ENCODE measurements at places on chromosomes 1 and 21.

DNA sequence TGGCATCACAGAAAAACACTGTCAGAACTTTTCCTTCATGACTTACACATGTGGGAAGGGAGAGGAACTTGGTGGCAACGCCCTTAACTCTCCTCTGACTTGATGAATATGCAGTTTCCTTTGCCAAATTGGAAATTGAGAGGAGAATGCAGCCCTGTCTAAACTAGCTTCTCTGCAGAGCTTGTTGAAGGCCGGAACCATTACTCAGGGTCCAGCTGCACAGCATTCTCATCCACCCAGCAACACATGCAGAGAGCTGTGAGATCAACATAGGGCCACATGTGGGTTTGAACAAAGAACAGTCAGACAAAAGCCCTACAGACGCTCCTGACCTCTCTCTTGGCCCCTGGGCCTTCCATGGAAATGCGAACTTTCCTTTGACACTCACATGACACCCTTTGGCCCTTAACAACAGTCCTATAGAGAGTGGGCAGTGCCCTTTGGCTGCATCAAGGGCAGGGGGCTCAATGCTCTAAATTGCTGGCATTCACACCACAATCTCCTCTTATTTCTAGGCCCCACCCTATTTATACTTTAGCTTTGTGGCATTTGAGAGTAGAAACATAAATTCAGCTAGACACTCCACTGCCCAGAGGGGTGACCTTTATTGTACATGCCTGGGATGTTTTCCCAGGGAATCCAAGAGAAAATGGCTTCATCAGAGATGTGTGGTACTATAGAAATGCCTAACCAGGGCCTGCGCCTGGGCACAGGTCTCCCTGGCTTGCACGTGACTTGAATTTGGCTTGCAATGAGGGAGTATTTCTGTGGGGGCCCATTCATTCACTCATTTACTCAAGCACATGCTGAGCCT lies 64.4 kb downstream of the CDC7 start:
- no peak for DNase-seq

GRCh38 chr1:56370513-56370912 lies 208.8 kb downstream of the PLPP3 start:
- DNase-seq = no peak

- DNase-seq = no peak
Measured at GRCh38 chr1:46172321-46172720, 2.6 kb upstream of the TSPAN1 start.

DNA sequence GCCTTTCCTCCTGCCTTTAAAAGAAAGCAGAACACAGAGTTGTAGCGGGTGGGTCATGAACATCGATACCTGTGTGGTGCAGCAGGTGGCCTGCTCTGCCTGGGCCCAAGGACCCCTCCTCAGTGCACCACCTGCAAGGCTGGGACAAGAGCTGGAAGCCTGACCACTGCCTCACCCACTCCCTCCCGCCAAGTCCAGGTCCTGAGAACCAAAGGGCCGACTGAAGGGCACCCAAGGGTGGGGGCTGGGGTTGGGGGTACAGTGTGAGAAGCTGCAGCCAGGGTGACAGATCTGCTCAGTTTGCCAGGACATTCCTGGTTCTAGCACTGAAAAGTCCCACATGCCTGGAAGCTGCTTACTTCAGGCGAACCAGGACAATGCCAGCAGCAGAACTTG lies 36.1 kb downstream of the NTPCR start:
- DNase-seq = no peak

DNA sequence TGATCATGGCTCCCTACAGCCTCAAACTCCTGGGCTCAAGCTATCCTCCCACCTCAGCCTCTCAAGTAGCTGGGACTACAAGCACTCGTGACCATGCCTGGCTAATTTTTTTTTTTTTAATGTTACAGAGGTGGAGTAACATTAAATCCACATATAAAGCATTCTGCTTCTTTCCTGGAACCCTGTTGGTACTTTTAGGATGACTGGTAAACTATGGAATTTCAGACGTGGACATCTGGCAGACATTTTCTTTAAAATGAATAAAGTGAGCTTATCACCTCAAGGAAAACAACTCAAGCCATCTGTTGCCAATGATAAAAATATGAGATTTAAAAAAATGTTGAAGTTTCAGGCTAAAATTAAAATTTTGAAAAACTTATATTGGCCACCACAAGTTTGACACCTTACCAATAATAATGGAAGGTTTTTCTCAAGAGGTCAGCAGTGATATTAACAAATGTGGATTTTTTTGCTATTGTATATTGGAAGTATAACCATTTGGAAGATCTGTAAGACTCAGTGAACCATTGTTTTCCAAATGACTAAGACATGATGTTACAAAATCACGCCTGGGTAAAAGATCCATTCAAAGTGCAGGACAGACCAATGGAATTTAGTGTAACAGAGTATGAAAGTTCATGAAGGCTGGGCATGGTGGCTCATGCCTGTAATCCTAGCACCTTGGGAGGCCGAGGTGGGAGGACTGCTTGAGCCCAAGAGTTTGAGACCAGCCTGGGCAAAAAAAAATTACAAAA lies 52.7 kb upstream of the EIF4G3 start:
- DNase-seq = no peak

DNA sequence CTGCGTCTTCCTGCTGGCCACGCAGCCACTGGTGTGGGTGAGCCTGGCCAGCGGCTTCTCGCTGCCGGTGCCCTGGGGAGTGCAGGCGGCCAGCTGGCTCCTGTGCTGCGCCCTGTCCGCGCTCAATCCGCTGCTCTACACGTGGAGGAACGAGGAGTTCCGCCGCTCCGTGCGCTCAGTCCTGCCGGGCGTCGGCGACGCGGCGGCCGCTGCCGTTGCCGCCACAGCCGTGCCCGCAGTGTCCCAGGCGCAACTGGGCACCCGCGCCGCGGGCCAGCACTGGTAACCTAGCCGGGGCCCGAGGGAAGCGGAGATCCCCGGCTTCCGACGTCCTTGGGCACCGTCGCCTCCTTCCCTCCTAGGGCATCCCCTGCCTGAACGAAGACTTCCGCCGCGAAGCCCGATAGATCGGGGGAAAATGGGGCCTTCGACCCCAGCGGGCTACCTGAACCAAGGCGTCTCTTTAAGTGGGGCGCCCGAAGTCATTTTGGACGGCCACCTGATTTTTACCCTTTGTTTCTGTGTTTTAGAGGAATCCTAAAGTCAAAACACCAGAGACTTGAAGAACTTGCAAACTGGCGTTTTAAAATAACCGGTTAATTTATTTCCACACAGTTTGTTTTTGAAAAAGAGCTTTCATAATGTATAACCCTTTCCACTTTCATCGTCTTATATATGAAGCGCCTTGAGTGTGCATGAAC lies 2.0 kb downstream of the GPR88 start:
- DNase-seq = no peak

DNA sequence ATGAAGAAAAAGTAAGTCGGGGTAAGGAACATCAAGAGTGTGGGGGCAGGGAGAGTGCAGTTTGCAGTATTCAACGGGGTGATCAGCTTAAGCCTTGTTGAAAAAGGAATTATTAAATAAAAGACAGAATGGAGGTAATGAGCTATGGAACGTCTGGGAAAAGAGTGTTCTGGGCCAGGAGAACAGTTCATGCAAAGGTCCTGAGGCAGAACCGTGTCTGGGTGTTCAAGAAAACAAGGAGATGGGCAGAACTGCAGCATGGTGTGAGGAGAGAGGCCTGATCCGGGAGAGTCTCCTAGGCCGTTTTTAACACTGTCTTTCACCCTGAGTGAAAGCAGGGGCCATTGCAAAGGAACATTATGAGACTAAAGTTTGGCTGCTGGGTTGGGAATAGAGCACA lies 20.2 kb downstream of the OVGP1 start:
- DNase-seq = no peak

DNA sequence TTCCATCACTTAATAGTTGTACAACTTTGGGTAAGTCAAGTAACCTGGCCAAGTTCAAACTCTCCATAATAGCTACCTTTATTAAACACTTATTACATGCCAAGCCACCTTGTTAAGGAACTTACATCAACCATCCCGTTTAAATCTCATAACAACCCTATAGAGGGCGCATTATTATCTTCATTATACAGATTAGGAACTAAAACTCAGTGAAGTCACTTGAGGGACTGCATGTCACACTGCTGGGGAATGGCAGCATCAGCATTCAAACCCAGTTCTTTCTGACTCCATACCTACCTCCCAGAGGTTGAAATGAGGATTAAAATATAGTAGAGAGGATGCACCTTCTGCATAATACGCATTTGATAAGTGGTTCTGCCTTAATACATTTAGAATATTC lies 47.1 kb upstream of the PLA2G2C start:
- DNase-seq = no peak

DNA sequence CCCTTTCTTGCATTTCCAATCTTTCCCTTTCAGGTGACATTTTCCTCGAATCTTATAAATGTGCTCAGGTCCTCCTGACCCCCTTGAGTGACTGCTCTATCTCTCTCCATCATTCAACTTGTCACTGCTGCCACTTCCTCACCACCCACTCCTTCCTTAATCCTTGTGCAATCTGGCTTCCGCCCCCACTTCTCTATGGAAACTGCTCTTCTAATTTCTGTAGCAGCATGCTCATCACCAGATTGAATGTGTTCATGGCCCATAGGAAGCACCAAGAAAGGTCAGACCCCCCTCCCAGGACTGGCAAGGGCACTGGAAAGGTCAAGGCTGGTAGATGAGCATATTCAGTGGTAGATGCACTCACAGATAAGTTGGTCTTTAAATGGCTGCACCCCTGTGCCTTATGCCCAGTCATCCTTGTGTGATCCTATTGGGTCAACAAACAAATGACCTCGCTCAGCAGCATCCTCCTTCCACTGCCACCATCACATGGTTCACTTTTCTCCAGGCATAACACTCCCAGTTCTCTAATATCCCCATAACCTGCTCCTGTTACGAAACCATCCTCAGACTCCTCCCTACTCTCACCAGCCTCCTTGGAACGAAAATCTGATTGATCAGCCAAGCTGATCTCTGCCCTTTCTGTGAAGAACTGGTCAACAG lies 288.5 kb upstream of the POU3F1 start:
- no peak for DNase-seq

GRCh38 chr1:39955547-39956539 lies 898 bp downstream of the MFSD2A start:
- peak; percentile 67 for DNase-seq

DNA sequence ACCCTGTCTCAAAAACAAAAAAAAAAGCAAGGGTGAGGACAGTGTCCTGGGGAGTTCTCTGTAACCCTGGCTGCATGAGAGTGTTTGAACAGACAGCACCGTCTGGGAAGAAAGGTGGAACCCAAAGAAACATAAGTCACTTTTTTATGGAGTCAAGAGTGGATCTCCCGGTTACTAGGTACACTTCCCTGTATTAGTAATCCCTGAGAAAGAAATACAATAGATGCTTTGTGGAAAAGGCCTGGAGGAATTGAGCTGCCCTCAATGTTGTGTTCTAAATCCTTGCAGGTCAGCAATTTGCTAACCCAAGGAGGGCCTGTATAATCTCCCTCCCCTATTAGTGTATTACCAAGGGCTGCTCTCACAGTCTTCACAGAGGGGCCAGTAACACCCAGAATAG lies 16.6 kb downstream of the DEGS1 start:
- no peak for DNase-seq

GRCh38 chr1:233453433-233454200 lies 126.1 kb downstream of the MAP3K21 start:
- no peak for DNase-seq

DNA sequence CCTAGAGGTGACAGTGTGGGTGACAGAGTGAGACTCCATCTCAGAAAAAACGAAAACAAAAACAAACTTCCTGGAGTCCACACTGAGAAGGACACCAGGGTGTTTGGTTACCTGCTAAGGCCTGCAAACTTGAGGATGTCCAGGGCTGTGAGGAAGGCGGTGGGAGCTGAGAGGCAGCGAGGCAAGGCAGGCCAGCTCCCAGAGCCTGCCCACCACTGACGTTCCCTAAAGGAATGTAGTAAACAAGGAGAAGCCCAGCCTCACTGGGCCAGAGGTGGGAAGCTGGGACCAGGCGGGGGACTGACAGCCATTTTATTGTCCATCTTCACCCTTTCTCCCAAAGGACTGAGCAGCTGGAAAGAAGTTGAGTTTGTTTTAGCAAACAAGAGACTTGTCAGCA lies 24.1 kb downstream of the SHISA4 start:
- no peak for DNase-seq

GRCh38 chr1:188237573-188238348 lies 1409.0 kb downstream of the PLA2G4A start:
- no peak for DNase-seq

GRCh38 chr1:12001996-12002493 lies 17.3 kb upstream of the MIIP start:
- no peak for DNase-seq

DNA sequence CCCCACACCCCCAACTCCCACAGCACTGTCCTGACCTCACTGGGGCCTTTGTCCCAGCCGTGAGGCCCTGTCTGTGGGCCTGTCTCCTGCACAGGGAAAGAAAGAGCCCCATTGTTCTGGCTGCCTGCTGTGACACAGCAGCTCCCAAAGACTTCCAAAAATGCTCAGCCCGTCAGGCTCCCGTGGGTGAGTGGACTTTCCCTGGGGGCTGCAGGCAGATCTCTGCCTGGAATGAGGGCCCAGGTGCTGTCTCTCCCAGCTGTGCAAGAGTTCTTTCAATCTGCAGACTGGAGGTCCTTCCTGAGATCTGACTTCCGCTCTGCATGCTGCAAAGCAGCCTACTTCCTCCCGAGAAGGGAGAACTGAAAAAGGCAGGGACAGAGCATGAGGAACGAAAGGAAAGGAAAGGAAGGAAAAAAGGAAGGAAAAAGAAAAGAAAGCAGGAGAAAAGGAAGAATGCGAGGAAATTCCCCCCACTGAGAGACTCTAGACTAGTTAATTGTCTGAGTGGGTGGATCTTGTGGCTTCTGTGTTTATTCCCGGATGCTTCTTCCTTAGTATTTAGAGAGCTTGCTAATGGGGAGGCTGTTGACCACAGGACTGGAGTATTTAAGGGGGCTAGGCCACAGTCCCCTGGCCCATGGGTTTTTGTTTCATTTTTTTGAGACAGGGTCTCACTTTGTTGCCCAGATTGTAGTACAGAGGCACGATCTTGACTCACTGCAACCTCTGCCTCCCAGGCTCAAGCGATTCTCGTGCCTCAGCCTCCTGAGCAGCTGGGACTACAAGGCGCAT lies 15.0 kb downstream of the NES start:
- DNase-seq = no peak

- peak; percentile 35 for DNase-seq
Measured at GRCh38 chr1:212457740-212458338, 25.1 kb downstream of the NENF start.

- no peak for DNase-seq
Measured at GRCh38 chr21:45868488-45868887, 113.1 kb upstream of the COL6A1 start.

GRCh38 chr1:200874694-200875093 lies 1.9 kb downstream of the GPR25 start:
- no peak for DNase-seq
